ENCODE measurements at places on chromosomes 3 and 15.

DNA sequence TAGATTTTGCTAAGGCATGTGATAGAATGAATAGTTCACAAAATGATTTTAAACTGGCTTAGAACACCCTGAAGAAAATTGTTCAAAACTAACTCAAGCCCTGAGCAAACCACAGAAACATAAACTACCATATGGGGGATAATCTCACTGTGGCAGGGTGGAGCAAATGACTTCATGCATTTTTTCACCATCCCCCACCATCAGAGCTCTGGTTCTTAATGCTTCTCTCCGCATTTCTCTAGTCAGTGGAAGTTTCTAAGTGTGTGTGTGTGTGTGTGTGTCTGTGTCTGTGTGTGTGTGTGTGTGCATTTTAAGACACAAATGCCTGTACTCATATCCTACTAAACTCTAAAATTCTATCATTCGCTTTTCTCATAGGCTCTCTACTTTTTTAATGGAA lies 107.1 kb upstream of the PHLDB2 start:
- no peak for DNase-seq

DNA sequence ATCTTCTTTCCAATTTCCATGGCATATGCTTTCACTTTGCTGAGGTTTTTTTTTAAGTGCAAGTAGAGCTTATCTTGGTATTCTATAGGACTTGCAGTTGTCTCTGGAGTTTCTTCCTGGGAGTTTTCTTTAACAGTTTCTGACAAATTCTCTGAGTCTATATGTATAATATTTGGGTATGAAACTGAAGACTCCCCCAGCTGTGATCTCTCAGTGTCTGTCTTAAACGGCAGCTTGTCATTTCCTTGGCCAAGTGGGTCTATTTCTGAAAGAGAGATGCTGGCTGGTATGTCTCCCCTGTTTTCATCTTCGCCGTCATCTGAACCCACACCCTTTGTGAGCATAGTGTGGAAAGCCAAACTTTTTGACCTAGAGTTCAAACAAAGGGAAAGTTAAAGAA lies 73.3 kb upstream of the PTX3 start:
- no peak for DNase-seq

DNA sequence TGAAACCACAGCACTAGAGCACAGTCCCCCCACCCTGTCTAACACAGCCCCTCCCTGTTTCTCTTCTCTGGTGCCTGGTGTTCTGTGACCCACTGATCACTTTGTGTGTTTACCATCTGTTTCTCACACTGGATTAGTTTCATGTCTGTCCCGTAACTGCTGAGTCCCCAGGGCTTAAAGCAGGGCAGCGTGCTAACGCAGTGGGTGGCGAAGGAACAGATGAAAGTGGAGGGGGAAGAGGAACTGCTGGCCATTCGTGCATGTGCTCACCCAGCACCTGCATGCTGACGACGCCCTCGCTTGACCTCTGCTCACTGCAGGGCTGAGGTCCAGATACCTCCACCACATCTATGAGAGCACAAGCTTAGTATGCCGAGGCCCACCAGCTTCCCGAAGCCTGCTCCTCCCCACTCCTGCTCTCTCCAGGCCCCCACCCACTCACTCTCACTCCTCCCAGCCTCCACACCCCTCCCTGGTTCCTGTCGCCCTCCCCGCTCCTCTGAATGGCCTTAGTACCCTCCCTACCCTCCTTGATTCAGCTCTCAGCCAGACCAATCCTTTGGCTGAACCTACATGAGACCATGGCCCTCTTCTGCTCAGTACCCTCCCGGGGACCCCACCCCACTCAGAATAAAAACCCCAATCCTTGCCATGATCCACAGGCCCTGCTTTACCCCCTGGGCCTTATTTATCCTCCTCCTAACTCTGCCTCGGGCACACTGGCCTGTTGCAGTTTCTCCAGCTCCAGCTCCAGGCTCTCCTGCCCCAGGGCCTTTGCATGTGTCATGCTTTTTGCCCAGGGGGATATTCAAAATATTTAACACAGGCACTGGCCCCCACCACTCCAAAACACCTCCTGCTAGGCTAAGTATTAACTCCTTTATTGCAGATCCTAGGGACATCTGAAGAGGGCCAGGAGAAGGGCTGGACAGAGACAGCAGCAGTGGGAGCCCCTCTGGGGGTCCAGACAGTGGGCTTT lies 15.1 kb upstream of the IQSEC1 start:
- no peak for DNase-seq

DNA sequence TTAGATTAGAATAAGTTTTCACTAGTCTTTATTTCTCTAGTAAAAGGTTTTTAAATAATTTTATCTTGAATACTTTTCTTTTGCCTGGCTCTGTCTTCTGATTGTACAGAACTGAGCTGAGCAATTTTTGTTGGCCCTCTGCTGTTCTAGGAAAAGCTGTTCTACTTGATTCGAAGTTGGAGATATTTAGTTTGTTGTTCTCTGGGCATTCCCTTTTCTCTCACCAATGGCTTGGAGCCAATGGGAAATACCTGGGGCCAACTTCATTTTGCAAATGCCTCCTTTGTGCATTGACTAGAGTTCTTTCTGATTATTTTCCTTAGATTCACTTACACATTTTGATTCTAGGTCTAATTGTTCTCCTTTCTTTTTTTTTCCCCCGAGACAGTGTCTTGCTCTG lies 16.5 kb downstream of the ABHD5 start:
- no peak for DNase-seq

- no peak for DNase-seq
Observed at GRCh38 chr3:52310861-52311575, 5.1 kb upstream of the DNAH1 start.

Measured in NCI-H187 treated with DMSO at 0.1 percent for 48 hours (cell line).